ENCODE measurements at places on chromosomes 1 and 21.

- DNase-seq = peak; percentile 25
Measured at GRCh38 chr1:62467092-62467491, 30.2 kb downstream of the USP1 start.

DNA sequence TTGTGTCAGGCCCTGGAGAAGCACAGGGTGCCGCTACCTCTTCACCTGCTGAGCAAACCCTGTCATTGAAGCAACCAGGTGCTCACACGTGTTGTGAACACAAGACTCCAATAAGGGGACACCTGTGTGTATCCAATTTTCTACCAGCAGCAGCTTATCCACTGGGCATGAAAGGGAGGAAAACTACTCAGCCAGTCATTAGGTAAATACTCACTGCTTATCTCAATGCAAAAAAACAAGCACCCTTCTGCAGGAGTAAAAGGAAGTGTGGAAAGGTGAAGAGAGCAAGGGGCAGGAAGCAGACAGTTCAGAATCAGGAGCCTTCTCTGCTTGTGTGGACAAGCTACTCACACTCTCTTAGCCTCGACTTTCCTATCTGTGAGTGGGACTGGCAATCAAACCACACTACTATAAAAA is 148.9 kb downstream of the ETS2 start:
- DNase-seq = no peak

- no peak for DNase-seq
Measured at GRCh38 chr1:248804771-248805681, 20.7 kb downstream of the SH3BP5L start.

DNA sequence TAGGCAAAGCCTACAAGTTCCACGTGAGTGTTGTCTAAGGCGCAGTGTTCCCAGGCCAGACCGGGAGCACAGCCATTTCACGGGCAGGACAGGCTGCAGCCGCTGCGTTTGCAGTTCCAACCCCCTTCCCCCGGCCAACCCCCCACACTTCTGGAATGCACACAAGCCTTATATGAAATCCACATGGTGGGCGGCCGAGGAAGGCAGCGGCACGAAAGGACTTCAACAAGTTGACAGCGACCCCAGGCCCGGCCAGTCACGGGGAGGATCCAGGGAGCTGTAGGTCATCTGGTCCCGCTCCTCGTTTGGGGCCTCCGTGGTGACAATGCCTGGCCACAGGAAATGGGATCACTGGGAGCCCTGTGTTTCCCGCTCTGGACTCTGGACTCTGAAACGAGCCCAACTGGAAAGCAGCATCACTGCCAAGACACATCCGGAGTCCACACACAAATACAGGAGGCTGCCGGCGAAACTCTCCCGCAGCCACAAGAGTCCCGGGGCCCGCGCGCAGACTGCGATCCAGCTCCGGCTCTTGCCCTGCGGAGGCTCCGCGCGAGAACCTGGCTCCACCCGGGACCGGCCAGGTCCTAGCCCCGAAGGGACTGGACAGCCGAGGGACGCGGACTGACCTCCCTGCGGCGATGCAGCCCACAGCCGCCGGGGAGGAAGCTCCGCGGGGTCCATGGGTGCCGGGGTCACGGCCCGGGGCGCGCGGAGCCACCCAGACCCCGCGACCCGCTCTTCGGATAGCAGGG is 794 bp downstream of the NID1 start:
- DNase-seq = peak; percentile 51

DNA sequence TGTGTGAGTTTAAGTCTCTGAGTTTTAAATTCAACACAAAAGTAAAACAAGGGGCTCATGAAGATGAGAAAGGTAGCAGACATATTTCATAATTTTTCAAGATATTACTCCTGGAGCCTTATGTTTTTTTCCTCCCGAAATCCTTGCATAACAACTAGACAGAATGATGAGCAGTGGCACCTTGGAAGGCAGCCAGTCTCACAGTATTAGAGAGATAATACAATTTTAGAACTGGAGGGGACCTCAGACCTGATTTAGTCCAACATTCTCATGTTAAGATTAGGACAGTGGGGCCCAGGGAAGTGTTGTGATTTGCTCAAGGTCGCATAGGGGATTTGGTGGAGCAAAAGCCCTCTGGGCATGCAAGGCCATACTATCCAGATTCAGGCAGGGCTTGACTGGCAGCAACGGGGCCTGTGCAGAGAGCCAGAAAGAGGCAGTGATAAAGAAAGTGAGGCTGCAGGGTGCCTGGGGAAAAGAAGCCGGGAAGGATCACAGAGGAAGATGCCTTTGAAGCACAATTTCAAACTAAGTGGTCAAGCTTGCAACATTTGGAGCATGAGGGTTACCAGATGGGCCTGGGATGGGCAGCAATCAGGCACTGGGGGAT is 31.4 kb upstream of the BCL9 start:
- DNase-seq = no peak

DNA sequence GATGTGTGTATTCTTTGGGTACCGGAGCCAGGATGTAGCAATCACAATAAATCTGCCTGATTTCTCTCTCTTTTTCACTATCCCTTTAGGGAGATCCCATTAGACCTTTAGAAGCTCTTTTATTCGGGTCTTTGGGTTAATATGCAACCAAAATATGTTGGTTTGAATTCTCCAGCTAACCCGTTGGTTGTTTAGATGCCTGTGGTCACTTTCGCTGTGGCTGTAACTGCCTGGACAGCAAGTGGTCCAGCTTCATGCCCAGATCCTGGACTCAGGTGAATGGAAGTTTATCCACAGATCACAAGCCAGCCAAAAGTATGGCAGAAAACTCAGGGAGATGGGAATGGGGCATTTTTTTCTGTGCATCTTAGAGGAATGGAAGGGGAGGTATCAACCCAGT is 12.3 kb downstream of the KAZN start:
- DNase-seq = no peak

GRCh38 chr1:243394066-243394465 is 138.2 kb downstream of the SDCCAG8 start:
- DNase-seq = no peak

DNA sequence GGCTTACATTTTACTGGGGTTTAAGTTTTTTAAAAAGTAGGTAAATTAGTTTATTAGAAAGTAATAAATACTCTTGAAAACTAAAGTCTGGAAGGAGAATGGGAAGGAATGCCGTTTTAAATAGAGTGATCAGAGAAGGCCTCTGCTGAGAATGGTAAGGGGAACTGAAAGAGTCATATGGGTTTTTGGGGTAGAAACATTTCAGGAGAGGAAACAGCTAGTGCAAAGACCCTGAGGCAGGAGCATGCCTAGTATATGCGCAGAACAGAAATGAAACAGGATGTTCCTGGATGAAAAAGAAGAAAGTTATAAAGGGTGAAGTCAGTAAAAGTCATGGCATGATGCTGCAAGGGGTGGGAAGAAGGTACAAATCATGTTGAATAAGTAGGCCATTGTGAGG is 38.9 kb downstream of the ZC3H11B start:
- no peak for DNase-seq

DNA sequence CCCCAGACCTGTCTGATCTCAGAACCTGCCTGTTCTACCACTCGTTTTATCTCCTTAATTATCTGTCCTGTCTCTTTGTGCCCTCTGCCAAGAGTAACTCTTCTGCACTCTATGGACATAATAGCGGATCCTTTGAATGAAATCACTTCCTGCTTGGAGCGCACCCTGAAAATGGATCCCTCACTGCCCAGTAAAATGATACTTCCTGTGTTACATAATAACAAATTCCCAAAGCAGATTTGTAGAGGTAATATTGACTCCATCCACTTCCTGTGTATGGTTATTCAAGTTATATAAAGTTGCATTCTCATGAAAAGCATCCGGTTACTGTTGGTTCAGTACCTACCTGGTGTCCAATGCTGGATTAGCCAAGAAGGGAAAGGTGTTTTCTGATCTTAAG is 246.0 kb downstream of the TRABD2B start:
- DNase-seq = no peak

DNA sequence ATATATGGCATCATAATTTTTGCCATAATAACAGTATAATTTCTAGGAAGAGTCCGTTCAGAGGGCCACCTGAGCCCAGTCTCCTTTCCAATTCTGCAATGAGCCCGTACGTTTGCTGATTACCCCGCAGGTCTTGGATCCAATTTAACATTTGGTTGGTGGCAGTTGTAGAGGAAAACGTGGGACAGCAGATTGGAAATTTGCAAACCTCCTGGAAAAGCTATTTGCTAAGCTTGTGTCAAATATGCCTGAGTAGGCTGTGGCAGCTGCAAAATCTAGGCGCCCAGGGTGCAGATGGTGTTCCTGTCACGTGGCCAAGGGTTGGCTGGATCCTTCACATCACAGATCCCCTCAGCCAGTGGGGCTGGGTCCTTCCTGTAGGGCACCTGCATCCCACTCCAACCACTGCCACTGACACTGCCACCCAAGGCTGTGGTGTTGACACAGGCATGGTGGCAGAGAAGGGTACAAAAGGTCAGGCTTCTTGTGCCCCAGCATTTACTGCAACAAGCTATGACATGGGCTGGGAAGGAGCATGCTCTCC is 174.8 kb upstream of the SYT6 start:
- no peak for DNase-seq

DNA sequence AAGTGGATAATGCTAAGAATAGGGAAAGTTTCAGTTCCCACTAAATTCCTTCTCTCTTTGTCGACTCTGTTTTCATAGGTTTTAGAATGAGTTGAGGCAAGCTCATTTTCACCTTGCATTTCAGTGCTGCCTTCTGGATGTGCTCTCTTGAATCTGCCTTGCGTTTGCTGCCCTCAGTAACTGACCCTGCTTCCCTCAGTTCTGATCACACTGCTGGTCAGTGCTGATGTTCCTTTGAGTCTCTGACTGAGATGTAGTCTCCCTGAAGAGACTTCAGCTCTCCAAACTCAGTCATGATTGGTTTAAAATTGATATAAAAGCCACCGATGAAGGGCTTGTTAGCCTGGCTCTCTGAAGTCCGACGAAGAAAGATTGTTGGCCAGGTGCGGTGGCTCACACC is 25.2 kb upstream of the HMGN1 start:
- no peak for DNase-seq

All from astrocyte (in vitro differentiated cells and primary cell).